Large intestine (tissue), 12 donors: ENCODE measurements at places on chromosomes 12 and 14. TPM values are rescaled to one million over a fixed set of nuclear protein-coding genes. Genes with fewer than 3 reads are reported as not detected.

- no peak for DNase-seq
These were observed 165.7 kb upstream of the RBM19 start for GRCh38 chr12:114131824-114132223.

DNA sequence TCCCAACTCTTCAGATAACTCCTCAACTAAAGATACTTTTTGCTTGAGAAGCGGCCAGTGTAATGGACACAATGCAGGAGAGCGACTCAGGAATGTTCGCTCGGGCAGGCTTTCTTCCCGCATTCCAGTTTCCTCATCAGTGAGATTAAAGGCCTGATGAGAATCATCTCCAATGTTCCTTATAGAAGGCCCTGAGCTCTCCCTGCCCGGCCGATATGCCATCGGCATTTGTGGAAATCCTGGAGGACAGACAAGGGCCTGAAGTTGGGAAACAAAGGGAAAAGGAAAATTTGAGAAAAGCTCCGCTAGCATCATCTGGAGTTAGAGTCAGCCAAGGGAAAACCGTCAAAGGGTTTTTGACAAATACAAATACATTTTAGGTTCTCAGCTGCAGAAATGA, 38.0 kb upstream of the FOXN3 start:
- DNase-seq, result no peak

DNA sequence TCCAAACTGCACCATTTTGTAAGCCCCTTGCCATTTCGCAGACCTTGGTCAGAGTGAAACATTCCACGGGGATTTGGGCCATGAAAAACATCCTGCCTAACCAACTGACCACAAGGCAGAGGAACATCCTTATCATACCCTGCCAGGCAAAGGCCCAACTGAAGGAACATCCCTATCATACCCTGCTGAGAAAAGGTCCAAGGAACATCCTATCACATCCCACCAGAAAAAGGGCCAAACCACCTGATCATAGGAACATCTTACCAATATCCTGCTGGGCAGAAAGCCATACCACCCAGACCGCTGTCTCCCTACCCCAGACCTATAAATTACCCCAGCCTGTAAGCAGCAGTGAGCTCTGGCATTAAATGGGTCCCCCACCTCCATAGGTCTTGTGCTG, 19.4 kb upstream of the LRRC9 start:
- no peak for DNase-seq

DNA sequence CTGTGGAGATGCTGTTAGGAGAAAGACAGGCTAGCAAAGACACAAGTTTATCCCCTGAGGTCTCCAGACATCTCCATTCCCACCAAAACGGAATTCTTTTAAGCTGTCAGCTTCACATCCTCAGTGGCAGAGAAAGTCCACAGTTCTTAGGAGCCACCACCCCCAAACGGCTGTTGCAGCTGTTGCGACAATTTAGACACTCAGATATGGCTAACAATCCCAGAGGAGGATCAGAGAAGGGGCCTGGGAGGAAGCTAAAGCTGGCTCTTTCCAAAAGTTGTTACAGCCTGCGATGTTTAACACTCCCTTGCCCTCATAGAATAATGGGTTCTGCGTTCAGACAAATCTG, 1.9 kb upstream of the ATP5MC2 start:
- no peak for DNase-seq

The GLIPR1L1 gene
- polyA plus RNA-seq, result 0.27 TPM

The MYF6 gene
- 0.21 TPM for polyA plus RNA-seq

DNA sequence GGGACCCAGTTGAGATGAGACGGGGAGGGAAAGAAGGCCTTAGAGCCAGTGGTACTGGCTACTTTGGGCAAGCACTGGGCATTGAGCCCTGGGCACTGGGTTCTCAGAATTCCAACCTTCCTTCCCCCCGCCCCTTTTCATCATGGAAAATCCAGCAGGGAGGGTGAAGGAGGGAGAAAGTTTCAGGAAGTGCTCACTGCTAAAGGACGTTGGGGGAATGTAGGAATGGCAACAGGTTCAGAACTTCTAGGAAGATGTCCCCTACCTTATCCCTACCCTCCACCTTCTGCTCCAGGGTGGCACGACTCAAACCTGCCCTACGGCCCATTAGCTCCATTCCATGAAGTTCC, 4.2 kb upstream of the TNS2 start:
- peak; percentile 33 for DNase-seq

DNA sequence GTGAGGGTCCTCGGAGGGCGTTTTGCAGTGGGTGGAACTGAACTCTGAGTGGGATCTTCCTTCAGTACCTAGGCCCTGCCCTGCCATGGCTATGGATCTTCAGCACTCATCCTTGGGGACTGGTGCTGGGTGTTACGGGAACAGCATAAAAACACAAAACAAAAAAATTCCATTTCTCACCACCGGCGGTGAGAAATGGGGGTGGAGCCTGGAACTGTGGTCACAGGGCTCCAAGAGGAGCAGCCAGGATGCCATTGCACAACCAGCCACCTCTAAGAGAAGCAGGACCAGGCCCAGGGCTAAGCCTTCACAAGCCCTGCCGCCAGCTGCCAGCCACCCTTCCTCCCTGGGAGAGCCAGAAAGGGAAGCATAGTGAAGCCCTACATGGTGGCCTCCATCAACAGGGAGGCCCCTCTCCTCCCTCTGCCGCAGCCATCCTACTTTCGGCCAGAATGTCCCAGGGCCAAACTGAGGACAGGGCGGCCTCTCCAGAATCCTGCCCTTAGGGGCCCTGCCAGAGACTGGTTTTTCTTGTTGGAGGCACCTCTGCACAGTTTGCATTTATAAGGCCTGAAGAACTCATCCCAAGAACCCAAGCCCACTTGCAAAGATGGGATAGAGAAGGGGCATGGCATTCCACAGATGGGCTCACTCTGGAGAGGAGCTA, 76.5 kb downstream of the VCPKMT start:
- no peak for DNase-seq

DNA sequence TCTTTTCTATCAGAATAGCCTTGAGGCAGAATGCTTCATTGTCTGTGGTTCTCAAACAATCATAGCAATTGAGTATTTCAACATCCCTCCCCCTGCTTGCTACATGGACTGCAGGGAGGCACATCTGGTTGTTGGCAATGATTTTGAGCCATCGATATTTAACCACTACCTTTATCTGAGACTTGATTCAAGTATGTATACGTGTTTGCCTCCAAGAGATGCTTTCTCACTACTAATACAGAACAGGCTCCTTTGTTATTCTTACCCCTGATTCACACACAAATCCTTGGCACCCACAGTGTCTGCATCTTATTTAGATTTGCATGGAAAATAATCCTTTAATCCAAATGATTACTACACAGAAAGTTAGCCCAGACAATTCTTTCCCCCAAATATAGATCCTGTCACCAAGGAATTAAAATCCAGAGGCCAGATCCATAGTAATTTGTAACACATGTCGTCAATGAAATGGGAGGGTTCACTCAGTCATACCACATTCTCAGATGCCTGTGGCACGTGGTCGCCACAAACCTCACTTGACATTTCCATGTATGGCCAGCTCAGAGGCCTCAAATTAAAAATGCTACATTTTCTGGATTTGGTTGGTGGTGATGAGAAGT, 199.3 kb downstream of the ITPR2 start:
- DNase-seq, result no peak

The INSM2 gene
- 0.03 TPM for polyA plus RNA-seq

- DNase-seq, result no peak
These were observed 99.6 kb downstream of the SLC25A47 start for GRCh38 chr14:100422556-100423316.

GRCh38 chr12:43758247-43758727, 303 bp downstream of the PUS7L start:
- DNase-seq, result no peak

DNA sequence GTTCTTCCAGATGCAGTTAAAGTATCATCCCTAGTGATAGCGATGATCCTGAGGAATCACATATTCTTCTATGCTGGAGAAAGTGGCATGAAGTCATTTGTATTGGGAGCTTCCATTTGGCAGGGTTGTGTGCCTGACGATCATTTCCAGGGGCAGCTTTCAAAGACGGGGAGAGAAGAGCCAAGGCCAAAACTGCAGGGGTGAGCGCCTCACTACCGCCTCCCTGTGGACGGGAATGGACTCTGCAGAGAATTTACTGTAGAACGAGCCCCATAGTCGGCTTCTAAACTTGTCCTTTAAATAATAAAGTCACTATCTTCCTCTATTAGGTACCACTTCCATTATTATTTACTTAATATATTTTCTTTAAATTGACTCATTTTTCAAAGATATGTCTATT, 555.9 kb upstream of the TMEM132C start:
- no peak for DNase-seq

DNA sequence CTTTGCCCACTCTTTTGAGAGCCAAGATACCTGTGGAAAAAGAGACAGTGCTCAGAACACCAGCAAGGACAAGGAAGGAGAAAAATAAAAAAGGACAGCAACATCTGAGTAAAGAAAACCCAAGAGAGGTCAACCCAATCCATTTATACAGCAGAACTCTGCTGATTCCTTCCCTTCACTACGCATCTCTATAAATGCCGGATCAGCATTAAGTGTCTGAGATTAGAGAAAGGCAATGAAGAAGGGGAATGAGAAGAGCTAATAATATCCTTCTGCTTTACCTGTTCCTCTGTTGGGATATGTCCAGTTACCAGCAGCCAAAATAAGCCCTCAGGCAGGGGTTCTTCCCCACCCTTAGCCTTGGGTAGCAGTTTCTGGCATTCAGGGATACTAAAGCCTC, 15.8 kb downstream of the COQ10A start:
- DNase-seq, result no peak

- no peak for DNase-seq
These were observed 78.3 kb downstream of the GSC start for GRCh38 chr14:94691660-94692034.

DNA sequence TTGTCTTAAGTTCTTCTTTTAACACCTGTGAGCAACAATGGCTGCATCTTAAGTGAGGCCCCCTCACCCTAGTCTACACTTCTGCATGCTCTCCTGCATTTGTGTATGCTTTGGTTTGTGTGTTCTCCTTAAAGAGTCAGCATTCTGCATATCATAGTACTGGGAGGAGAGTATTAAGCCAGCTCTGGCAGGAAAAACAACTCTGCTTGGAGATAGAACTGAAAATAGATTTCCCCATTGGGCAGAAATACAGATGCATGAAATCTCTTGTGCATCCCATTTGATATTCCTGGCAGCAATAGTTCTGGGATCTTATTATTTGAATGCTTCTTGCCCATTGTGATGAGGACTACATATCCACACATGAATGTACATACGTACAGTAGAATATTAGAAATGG, 70.6 kb upstream of the PRICKLE1 start:
- no peak for DNase-seq

DNA sequence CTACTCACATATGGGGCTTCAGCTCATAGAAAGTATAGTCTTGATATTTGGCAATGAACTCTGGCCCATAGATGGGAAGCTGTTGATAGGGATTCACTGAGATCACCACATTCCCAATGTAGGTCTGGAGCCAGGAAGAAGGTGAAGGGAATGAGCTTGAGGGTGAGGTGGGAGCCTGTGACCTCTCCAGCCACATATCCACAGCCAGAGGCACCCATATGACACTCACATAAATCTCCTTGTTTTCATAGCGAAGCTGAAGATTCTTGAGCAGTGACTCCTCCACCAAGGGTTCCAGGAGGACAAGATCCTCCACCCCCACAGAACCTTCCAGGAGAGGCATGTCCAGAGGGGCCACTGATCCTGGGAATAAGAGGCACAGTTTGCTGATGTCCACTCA, 1.9 kb downstream of the MYO1A start:
- DNase-seq, result no peak

DNA sequence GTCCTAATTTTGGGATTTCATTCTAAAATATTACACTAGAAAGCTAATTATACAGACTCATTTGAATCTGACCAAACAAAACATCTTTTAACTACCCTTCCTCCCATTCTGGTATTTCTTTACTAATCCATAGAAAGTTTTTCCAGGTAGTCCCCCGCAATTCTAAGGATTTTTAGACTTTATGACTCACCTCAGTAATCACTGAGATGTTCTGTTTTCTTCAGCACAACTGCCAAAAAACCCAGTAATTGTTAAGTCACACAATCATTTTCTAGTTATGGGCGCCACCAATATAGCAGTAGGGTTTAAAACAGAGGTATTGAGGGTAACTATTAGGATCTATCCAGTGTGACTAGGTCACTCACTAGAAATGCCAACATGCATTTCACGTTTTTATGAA, 1.6 kb upstream of the ARID4A start:
- DNase-seq, result no peak

GRCh38 chr12:110015132-110015531, 15.9 kb downstream of the ANKRD13A start:
- no peak for DNase-seq

DNA sequence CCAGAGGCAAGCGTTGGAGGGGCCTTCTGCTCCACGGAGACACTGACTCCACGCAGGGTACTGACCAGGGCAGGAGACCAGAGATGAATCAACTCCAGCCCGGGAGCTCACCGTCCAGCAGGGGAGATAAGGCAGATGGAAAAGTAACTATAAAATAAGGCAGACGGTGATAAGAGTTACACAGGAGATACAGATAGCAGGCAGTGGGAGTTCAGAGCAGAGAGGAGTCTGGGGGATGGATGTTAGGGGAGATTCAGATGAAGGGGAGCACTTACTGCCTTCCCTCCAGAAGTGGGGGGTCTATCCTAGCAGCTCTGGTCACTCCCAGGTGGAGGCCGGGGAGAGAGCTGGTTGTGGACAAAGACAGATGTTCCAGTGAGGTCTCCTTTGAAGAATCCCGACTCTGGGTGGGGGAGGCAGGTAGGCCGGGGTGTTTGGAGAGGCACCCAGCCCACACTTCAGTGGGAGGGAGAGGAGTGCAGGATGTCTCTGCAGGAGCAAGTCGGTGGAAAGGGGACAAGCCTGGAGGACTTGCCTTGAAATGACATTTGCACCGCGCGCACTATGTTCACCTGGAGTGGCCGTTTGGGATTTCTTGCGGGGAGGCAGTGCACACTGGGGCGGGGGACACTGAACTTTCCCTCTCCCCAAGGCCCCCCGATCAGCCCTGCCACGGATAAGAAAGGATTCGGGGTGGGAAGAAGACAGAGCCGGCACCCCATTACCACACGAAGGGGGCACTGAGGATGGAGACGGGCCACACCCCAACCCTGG, 1.2 kb downstream of the PITPNM2 start:
- peak; percentile 23 for DNase-seq

The SLC6A13 gene
- polyA plus RNA-seq, result 0.28 TPM

The ABCD4 gene
- polyA plus RNA-seq, result 138 TPM

DNA sequence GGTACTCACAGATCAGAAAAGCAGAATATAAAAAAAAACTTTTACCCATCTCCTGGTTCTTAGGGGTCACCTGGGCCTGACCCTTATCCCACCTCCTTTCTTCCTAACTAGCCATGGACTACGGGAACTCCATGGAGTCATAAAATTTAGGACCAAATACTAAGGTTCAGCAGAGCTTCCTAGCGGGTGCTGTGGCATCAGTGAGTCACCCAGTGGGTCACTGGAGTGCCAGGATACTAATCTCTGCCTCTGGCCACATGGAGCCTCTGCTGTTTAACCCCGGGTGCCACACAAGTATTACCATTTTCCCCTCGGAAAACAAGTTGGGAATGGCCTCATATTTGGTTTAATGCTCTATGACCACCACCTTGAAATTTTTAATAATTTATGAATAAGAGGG, 6.9 kb downstream of the ZBTB39 start:
- DNase-seq, result no peak

GRCh38 chr14:22059201-22059600, 385.6 kb upstream of the OR4E1 start:
- DNase-seq, result no peak

The DLK1 gene
- polyA plus RNA-seq, result 25.2 TPM
